ENCODE measurements at places on chromosomes 1 and 21. TPM values are rescaled to one million over a fixed set of nuclear protein-coding genes. Genes with fewer than 3 reads are reported as not detected.

PBX1 gene
- total RNA-seq = 7.6 TPM

- H3K27ac ChIP-seq = peak overlapping the region; percentile 79
- H3K4me1 ChIP-seq = peaks cover 13% of the 10 kb centered on the region
- peak overlapping the region; percentile 97 for H3K4me3 ChIP-seq
- H3K36me3 ChIP-seq = no peaks in the 10 kb centered on the region
- no peak for DNase-seq
- no peaks in the 10 kb centered on the region for H3K27me3 ChIP-seq
These were observed 372 bp downstream of the SLC25A44 start for GRCh38 chr1:156194300-156194652.

- peaks cover 3% of the 10 kb centered on the region for H3K4me1 ChIP-seq
- DNase-seq = peak; percentile 77
- H3K36me3 ChIP-seq = no peaks in the 10 kb centered on the region
- no peak overlapping the region for H3K4me3 ChIP-seq
- H3K27ac ChIP-seq = no peak overlapping the region
These were observed 42.4 kb downstream of the CRYAA start for GRCh38 chr21:43211072-43211759.

DNA sequence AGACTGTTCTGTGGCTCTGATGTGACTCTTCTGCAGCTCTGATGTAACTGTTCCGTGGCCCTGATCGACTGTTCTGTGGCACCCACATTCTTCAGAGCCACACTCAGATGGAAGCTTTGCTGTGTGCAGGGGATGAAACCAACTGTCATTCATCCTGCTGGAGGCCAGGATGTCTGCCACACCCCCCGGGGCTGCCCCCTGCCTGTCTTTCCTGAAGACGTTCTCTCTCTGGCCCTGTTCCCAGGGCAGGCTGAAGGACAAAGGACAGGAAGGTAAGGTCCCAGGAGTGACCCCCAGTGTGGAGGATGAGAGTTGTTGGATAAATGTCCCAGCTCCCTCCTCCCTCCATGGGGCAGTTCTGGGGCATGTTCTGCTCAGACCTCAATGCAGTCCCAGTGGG, 29.4 kb upstream of the UMODL1 start:
- H3K27me3 ChIP-seq = no peaks in the 10 kb centered on the region
- no peak for DNase-seq
- H3K4me3 ChIP-seq = no peak overlapping the region
- H3K4me1 ChIP-seq = peaks cover 9% of the 10 kb centered on the region
